Right cardiac atrium (tissue), 5 donors: ENCODE measurements at places on chromosomes 13 and 19. TPM values are rescaled to one million over a fixed set of nuclear protein-coding genes. Genes with fewer than 3 reads are reported as not detected.

MRPL54 gene
- 65.1 TPM for total RNA-seq

SRRM5 gene
- not detected for total RNA-seq

ITGBL1 gene
- 7.7 TPM for total RNA-seq

CATSPERD gene
- not detected for total RNA-seq

SULT2A1 gene
- not detected for total RNA-seq

SIGLEC12 gene
- total RNA-seq, result not detected

IL11 gene
- total RNA-seq, result not detected

ATP8A2 gene
- total RNA-seq, result 0.65 TPM

KIRREL2 gene
- not detected for total RNA-seq

KLF16 gene
- total RNA-seq, result 7.1 TPM

ZNF723 gene
- not detected for total RNA-seq

ZAR1L gene
- total RNA-seq, result not detected

SELENOV gene
- total RNA-seq, result not detected

PROSER3 gene
- 10.3 TPM for total RNA-seq

WDR62 gene
- 8.0 TPM for total RNA-seq

ZNF534 gene
- 0.50 TPM for total RNA-seq

ZNF83 gene
- total RNA-seq, result 27.4 TPM

- no peak for DNase-seq
Measured at GRCh38 chr13:107531816-107532215, 683.5 kb downstream of the LIG4 start.

GRCh38 chr13:33865945-33866344 is 48.0 kb downstream of the RFC3 start:
- no peak for DNase-seq

- peak; percentile 44 for DNase-seq
Measured at GRCh38 chr13:75305059-75305458, 176.9 kb downstream of the TBC1D4 start.

GRCh38 chr19:4457654-4458395 is at the start of gene UBXN6:
UBXN6 (minus strand) TSS chr19:4457794; CDS start chr19:4457697, 97 bp downstream.
- DNase-seq, result peak; percentile 100

GRCh38 chr13:47036294-47037008 is 139.6 kb upstream of the HTR2A start:
- no peak for DNase-seq

GRCh38 chr19:4058693-4059452 is 7.8 kb downstream of the ZBTB7A start:
- DNase-seq, result peak; percentile 69

- peak; percentile 95 for DNase-seq
Measured at GRCh38 chr19:12847159-12848139, 9.1 kb downstream of the MAST1 start.

DNA sequence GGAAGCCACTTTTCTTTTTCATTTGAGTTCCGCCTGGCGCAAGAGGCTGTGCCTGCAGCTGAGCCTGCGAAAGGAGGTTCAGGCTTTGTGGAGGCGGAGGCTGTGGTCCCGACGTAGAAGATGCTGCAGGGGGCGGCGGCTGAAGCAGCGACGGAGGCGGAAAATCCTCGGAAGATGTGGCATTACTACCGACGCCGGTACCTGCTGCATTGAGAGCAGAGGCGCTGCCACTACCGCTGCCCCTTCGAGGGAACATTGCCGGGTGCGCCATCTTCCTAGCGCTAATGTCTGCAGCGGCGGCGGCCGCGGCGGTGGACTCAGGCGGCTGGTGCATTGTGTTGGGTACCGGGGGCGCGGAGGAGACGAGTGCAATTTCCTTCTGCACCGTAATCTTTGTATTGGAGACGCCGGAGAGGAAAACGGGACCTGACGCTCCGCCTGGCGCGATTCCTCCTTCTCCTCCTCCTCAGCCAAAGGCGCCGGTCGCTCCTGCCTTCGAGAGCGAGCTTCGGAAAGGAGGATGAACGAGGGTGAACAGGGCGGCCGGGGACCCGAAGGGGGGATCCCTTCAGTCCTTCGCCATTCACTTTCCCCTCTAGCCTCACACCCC is at the start of gene TSC22D1:
TSS of gene TSC22D1 (minus strand) at position 590 of the 610 bp plus-strand sequence. CDS start at position 334, 256 bp downstream.
- DNase-seq, result peak; percentile 38

DNA sequence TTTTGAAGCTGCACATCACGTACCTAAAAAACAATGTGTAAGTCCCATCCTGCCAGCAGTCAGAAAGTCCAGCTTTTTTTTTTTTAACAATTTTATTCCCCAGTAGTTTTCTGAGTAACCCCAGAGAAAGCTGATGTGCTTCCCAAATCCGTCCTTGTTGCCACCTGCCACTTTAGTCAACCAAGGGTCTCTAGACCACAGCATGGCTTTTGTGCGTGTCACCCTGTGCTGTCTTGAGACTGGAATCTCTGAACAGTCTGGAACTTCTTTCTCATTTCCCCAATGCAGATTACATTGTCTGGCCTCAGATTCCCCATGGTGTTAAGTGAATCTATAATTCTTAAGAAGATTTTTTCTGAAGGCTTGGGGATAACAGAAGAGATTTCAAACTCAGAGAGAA is 289.2 kb upstream of the KLF12 start:
- DNase-seq, result no peak

GRCh38 chr13:48231933-48232332 is 1.1 kb upstream of the ITM2B start:
- DNase-seq, result no peak

DNA sequence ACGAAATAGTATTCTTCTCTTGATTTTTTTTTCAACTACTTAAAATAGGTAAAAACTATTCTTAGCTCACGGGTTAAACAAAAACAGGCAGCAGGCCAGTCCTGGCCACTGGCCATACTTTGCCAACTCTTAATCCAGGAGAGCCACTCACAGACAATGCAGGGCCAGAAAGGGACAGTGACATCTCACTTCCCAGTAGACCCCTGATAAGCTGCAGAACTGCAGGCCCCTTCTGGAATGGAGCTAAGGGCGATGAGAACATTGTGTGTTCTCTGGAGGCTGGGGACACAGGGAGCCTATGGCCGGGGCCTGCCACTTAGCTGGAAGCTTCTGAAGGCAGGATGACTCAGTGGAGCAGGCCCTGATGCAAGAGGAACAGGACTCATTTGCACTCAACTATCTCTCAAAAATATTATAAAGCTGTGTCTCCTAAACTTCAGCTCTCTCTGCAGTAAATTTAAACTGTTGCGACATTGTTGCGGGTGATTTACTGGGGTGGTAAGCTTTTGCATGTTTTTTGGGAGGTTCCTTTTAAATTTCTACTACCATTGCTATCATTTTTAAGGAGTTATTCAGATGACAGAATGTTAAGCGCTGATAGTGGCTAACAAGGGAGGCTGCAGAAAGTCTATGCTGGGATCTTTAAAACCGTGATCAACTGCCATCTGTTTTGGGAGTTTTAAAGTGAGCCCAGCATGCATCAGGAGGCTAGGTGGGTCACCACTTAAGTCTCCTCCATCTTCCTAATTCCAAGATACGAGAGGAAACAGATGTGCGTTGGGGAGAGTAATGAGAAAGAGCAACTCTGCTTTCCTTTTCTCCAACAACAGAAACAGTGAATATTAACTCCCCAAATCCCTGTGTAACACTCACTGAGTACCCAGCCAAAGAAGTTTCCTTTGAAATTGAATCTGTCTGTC is 33.2 kb upstream of the KATNAL1 start:
- peak; percentile 85 for DNase-seq

- no peak for DNase-seq
Measured at GRCh38 chr13:102556806-102557205, 40.0 kb upstream of the TPP2 start.

GRCh38 chr13:104816726-104817125 is 1718.7 kb downstream of the EFNB2 start:
- DNase-seq, result no peak

GRCh38 chr13:101626925-101627555 is 174.6 kb downstream of the ITGBL1 start:
- DNase-seq, result no peak

GRCh38 chr19:14599548-14600147 is 16.8 kb downstream of the CLEC17A start:
- no peak for DNase-seq

GRCh38 chr19:45809643-45810159 is 5.4 kb downstream of the RSPH6A start:
- no peak for DNase-seq

- DNase-seq, result no peak
Measured at GRCh38 chr13:76489274-76489673, 396.9 kb downstream of the KCTD12 start.

GRCh38 chr13:43305416-43305815 is 282.0 kb downstream of the DNAJC15 start:
- DNase-seq, result no peak

GRCh38 chr13:67139551-67139950 is 90.6 kb downstream of the PCDH9 start:
- no peak for DNase-seq

DNA sequence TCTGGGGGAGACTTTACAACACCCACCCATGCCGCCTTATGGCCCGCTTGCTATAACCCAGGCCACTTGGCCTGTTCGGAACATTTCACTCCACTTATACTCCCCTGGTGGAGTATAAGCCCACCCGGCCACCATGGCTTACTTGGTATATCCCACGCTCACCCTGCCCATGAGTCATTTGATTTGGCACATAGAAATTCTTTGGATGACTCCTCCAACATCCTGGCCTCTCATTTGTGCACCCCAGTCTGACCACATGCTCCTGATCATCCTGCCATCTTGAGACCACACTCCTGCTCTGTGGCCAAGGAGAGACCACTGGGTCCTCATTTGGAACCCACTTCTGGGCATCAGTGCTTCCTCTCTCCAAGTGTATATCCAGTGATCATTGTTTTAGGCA is 5.2 kb downstream of the SPACA6 start:
- no peak for DNase-seq

- DNase-seq, result no peak
Measured at GRCh38 chr19:47187335-47187655, 43.7 kb downstream of the BBC3 start.

- no peak for DNase-seq
Measured at GRCh38 chr19:4712771-4713170, 10.9 kb downstream of the DPP9 start.

- peak; percentile 82 for DNase-seq
Measured at GRCh38 chr13:110826861-110827672, 87.8 kb downstream of the ANKRD10 start.

- peak; percentile 36 for DNase-seq
Measured at GRCh38 chr13:39910833-39911232, 255.4 kb downstream of the COG6 start.

DNA sequence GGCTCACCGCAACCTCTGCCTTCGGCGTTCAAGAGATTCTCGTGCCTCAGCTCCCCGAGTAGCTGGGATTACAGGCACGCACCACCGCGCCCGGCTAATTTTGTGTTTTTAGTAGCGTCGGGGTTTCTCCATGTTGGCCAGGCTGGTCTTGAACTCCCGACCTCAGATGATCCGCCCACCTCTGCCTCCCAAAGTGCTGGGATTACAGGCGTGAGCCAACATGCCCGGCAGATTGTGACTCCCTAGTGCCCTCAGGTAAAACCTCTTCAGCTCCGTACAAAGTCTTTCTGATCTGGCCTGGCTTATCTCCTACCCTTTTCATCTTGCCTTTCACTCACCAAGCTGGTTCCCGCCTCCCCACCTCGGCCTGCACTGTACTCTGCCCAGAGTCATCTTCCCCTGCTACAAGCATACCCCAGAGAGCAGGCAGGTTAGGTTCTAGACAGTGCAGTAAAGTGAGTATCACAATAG is 15.0 kb downstream of the BICRA start:
- no peak for DNase-seq

DNA sequence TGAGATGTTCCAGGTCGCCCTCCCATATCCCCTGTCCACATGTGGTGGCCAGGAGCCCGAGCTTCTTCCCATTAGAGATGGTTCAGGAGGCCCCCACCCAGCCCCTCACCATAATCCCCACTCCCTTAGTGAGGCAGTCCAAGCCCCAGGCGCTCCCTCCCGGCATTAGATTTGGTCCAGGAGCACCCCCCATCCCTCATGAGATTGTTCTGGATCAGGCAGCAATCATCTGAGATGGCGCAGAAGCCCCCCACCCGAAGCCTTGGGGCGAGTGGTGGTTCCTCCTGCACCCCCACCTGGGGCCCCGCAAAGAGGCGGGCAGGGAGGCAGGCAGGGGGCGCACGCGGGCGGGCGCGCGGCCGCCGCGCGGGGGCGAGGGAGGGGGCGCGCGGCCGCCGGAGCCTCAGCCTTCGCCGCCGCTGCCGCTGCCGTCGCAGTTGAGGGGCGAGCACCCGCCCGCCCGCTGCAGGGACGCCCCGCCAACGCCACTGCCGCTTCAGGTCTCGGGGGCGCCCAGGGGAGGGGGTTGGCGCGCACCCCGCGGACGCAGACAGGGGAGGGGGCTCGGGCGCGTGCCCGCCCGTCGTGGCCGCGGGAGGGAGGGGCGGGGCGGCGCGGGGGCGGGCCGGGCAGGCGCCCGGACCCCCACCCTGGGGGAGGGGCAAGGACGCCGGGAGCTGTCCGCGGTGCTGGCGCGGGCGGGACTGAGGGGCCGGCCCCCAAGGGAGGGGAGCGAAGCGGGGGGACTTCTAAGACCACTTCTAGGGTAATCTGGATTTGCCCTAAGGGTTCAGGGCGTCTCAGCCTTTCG is 46.4 kb upstream of the SHKBP1 start:
- peak; percentile 61 for DNase-seq

DNA sequence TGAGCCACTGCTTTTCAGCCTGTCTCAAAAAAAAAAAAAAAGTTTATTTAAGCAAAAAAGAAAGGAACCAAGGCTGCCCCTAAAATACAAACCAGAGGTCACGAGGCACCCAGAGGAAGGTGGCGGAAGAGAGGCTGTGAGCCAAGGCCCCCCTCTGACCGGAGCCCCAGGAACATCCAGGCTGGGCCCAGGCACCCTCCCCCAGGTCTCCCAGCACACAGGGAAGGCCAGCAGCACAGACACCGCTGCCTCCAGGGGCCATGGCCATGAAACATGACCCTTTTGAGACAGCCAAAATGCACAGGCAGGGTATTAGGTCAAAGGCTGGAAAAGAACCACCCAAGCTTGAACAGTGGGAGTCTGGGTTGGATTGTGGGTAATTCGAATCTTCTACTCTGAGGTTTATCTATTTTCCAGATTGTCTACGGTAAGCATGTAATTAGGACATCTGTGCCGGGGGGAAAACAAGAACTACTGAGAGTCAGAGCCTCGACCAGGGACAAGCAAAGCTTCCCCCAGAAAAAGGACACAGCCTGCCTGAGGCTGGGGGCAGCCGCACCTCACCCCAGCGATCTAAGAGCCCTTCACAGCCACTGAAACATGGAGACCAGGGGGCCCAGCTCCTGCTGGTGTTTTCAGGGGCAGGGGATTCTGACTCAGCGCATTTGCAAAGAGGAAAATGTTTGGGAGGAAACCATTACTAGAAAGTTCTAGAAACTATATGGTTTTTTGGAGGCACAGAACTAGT is 8.4 kb downstream of the PEX11G start:
- no peak for DNase-seq

GRCh38 chr19:20124879-20125278 is 42.1 kb upstream of the ZNF486 start:
- no peak for DNase-seq

GRCh38 chr19:31459430-31459829 is 110.2 kb upstream of the TSHZ3 start:
- no peak for DNase-seq

GRCh38 chr13:49652355-49653305 is 24.3 kb downstream of the ARL11 start:
- no peak for DNase-seq
